ENCODE measurements at places on chromosomes 3 and 15. TPM values are rescaled to one million over a fixed set of nuclear protein-coding genes. Genes with fewer than 3 reads are reported as not detected.

SLITRK3 gene
- total RNA-seq: 0.37 TPM

CCDC39 gene
- not detected for total RNA-seq

NECTIN3 gene
- total RNA-seq: 24.9 TPM

IQCF5 gene
- total RNA-seq: not detected

PPP2R3A gene
- 8.1 TPM for total RNA-seq

FBXL22 gene
- total RNA-seq: 2.3 TPM

THBS1 gene
- 570 TPM for total RNA-seq

COLQ gene
- total RNA-seq: 2.4 TPM

CA12 gene
- 20.5 TPM for total RNA-seq

FILIP1L gene
- 24.3 TPM for total RNA-seq

All from left lung (tissue), 14 donors.